ENCODE measurements at places on chromosomes 5 and 9.

DNA sequence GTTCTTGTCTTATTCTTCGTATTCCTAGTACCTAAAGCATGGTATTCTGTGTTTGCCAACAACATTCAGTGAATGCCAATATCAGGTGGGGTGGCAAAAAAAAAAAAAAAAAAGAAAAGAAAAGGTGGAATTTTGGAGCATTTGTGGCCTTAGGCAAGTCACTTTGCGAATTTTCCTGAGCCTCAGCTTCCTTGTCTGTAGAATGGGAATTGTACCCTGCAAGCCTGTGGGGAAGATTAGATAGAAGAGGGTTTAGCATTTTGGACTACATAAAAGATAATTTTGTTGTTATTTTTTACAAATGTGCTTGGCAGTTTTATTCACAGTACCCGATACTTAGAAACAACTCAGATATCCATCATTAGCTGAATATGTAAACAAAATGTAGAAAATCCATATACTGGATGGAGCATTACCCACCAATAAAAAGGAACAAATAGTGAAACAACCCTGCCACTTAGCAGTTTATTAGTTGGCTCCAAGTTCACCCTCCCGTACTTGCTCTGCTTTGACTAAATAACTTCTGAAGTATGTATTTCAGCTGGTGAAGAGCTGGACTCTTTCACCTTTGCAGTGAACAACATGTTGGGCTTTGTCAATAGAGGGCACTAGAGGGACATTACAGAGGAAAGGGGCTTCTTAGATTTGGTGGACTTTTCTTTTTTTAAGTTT lies 13.6 kb downstream of the UBE2D2 start:
- DNase-seq = no peak

DNA sequence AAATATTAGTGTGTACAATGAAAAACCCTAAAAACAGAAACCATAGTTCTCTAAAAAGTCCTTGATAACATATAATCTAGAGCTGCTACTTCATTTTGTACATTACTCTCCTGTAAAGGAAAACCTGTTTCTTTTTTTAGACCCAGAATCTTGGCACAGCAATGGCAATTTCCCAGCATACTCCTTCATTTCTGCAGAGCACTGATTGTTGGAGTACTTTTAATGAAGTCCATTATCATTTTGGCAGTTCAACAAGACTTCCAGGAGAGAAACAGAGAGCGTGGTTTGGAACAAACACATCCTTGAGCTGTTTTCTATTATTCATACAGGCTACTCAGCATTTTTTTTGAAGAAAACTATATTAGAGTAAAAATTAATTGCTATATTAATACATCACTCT lies 22.7 kb upstream of the MROH2B start:
- DNase-seq = no peak

- DNase-seq = no peak
Measured at GRCh38 chr9:36485647-36486328, 85.7 kb upstream of the RNF38 start.

- DNase-seq = no peak
Measured at GRCh38 chr9:73962792-73963191, 534.3 kb upstream of the RORB start.

GRCh38 chr5:173496129-173496882 lies 120.1 kb downstream of the BOD1 start:
- no peak for DNase-seq

DNA sequence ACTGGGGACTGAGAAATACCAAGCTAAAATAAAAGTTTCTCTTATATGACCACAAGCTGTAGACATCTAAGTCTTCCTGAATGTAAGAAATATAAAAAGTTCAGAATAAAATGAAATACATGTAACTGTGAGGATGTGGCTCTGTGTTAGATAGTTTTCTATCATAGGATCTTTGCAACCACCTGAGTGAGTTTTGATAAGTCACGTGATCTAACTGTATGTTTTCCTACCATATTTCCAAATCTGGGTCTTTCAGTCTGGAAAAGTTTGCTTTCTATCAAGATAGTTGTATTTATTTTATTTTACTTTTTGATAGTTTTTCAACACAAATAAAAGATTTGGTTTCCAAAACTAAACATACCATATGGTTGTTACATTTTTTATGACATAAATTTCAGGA lies 1905.8 kb upstream of the ACO1 start:
- DNase-seq = no peak

- no peak for DNase-seq
Measured at GRCh38 chr9:137461663-137462395, 2.7 kb upstream of the NSMF start.

GRCh38 chr5:90440644-90441043 lies 31.1 kb upstream of the CETN3 start:
- DNase-seq = no peak

GRCh38 chr5:170300361-170301013 lies 2.9 kb upstream of the LCP2 start:
- no peak for DNase-seq

GRCh38 chr9:17725399-17726010 lies 146.6 kb downstream of the SH3GL2 start:
- no peak for DNase-seq

- no peak for DNase-seq
Measured at GRCh38 chr5:150256410-150257064, 33.0 kb downstream of the CAMK2A start.

- no peak for DNase-seq
Measured at GRCh38 chr5:97726106-97726505, 543.1 kb upstream of the RIOK2 start.

All from smooth muscle cell of the brain vasculature (primary cell).